Adipocyte (in vitro differentiated cells): ENCODE measurements at places on chromosomes 1 and 21.

DNA sequence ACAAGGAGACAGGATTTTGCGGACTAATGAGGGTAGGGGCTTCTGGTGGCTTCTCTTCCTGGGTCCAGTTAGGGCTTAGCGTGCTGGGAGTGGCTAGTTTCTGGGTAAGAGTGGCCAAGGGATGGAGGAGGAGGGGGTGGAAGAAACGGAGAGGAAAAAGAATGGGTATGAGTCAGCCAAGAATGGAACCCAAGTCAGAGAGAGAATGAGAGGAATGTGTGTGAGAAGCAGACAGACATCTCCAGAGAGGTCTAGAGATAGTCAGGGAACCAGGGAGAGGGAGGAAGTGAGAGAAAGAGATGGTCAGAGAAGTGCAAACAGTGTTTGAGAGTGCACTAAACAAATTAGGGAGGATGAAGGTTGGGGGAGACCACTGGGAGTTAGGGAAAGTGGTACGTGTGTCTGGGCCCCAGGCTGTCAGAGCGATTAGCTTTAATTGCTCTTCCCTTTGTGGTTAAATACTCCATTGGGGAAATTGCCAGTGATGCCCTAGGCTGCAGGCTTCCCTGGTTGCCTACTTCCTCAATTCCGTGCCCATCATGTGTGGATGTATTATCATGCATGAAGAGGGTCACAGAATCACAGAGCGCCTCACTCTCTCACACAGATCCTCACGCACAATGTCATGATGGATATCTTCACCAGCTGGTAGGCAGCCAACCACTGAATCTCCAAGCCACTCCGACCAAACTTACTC is 1.4 kb downstream of the PEA15 start:
- peak; percentile 87 for DNase-seq

GRCh38 chr1:173414136-173414535 is 63.0 kb upstream of the PRDX6 start:
- no peak for DNase-seq

DNA sequence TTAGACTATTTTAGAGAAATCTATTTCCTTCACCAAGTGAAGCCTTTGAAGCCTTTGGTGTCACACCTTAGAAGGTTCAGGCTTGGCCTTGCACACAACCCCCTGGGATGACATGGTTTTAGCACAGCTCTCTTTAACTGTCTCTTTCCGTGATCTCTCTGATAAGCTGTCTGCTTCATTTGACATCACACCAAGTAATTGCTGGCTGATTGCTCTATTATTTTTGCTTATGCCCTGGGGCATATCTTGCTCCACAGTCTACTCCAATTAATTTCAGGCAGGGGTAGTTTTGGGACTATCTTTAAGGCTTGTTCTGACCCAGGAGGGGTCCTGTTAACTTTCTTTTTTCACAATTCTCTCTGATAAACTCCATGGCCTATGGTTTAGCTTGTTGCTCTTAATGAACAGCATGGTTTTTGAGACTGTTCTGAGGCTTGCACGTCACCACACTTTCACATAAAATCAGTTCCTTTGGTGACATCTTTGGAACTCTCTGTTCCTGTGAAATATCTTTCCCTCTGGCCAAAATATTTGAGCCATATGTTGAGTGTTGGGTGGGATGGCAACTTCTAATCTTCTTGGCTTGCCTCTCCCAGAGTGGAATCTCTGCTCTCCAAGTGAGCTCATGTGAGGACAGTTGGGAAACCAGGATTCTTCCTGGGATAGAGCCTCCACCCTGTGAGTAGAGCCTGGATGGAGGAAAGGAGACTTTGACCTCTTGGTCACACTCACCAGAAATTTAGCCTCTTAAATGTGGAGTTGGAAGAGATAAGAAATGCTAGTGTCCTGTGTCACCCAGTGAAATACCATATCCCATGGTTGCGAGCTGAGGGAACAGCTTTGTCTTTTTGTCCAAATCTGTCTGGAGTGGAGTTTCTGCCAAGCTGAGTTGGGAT is 63.6 kb downstream of the MAP3K21 start:
- no peak for DNase-seq

DNA sequence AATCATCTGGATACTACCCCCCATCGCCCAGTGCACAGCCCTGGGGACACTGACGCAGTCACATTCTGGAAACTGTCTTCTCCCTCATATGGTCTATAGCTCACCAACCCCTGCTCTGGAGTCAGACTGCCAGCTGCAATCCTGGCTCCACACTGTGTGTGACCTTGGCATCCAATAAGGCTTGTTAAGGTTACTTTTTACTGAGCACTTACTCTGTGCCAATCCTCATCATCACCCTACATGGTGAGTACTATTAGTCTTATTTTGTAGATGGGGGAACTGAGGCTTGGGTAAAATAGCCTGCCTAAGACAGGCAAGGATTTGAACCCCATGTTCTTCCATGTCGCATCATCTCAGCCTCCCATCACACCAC is 34.9 kb downstream of the AHDC1 start:
- DNase-seq: no peak

- DNase-seq: peak; percentile 8
Observed at GRCh38 chr21:38377165-38378088, 120.6 kb downstream of the KCNJ15 start.

DNA sequence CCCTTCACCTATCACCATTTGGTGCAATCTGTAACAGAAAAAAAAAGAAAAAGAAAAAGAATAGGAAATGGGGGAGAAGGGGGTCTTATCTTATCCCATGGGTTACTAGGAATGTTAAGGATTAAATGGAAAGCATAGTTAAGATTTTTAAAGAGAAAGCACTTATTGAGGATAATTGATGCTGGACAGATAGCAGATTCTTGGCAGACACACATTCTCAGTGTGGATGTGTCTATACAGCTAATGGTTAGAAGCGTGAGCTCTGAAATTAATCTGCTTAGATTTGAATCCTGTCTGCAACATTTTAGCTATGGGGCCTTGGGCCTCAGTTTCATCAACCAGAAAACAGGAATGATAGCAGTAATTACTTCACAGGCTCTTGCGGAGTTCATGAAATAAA is 67.1 kb downstream of the SSBP3 start:
- DNase-seq: no peak

DNA sequence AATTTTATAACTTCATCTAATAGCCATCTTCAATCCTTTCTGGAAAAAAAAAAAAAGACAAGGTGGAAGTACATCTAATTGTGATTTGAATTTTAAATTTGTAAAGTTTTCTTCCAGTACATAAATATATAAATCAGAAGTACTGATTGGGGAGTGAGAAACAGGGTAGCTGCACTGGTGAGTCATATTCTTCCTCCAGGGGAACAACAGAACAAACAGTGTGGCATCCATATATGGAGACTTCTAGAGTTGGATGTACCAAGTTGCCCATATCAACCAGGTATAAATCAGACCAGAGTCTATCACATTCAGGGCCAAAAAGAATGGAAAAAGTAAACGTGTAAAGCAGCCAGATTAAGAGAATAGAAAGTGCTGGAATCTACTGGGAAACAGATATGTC is 66.0 kb upstream of the NRIP1 start:
- no peak for DNase-seq

DNA sequence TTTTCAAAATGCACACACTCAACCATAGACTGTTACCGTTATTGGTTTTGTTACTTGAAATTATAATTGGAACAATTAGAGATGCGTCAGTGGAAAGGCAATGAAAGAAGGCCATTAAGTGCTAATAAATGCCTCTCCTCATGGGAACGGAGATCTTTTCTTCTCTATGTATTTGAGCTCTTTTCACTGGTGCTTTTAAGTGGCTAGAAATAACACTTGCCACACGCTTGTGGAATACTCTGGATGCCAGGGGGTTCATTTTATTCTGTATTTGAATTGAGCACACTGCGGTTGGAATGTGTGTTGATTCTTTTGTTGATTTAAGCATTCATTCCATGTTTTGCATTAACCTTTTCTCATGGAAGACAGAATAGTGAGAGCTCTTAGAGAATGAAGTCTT is 68.4 kb downstream of the DNM3 start:
- no peak for DNase-seq

- DNase-seq: peak; percentile 36
Observed at GRCh38 chr1:61226791-61227567, 144.6 kb downstream of the NFIA start.

- DNase-seq: no peak
Observed at GRCh38 chr1:98766255-98766654, 104.7 kb downstream of the SNX7 start.

- DNase-seq: no peak
Observed at GRCh38 chr1:119682141-119682540, 29.6 kb upstream of the PHGDH start.

GRCh38 chr1:158803678-158804077 is 22.7 kb upstream of the OR6N2 start:
- no peak for DNase-seq

GRCh38 chr1:119898981-119899720 is 2.8 kb upstream of the ADAM30 start:
- DNase-seq: no peak

- DNase-seq: no peak
Observed at GRCh38 chr1:221926441-221926840, 184.6 kb upstream of the DUSP10 start.

DNA sequence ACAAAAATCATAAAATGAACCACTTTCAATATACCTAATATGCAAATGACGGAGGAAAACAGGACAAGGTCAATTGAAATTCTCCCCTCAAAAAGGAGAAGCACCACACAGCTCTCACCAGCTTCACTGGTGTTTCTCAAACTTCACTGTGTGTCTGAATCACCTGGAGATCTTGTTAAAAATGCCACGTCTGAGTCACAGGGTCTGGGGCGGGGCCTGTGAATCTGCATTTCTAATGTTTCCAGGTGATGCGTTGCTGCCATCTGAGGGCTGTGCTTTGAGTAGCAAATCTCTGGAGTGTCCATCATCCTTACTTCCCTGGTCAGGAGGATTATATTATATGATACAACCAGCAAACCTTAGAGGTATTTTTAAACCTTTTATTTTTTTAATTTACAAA is 9.0 kb downstream of the CLDN19 start:
- DNase-seq: no peak
